HT-29 (cell line): ENCODE measurements at places on chromosomes 5 and 9. TPM values are rescaled to one million over a fixed set of nuclear protein-coding genes. Genes with fewer than 3 reads are reported as not detected.

The GTF2H2C gene
- 10.2 and 12.8 TPM in 2 replicates for total RNA-seq

The MEIKIN gene
- total RNA-seq: not detected in 2 replicates

The SLC46A2 gene
- not detected in 2 replicates for total RNA-seq

The CAMK4 gene
- total RNA-seq: not detected in 2 replicates

The FOXD4L3 gene
- not detected in 2 replicates for total RNA-seq

The WWC1 gene
- 66.0 and 70.1 TPM in 2 replicates for total RNA-seq

The BTNL9 gene
- 32.4 and 36.7 TPM in 2 replicates for total RNA-seq

The ZNF782 gene
- total RNA-seq: 2.6 and 11.1 TPM in 2 replicates

The SLC6A3 gene
- not detected in 2 replicates for total RNA-seq

The TOR4A gene
- 210 and 226 TPM in 2 replicates for total RNA-seq

The PCDHGA3 gene
- 0.10 TPM in 1 of 2 replicates, not detected in the other for total RNA-seq

The TAF11L5 gene
- total RNA-seq: not detected in 2 replicates

The IFNA21 gene
- total RNA-seq: not detected in 2 replicates

The LCN1 gene
- total RNA-seq: not detected in 2 replicates

The IL7R gene
- total RNA-seq: not detected in 2 replicates

The PCDHB12 gene
- 0.13 and 0.18 TPM in 2 replicates for total RNA-seq

The SPATA31E1 gene
- total RNA-seq: not detected in 2 replicates

The SPINK13 gene
- total RNA-seq: not detected in 2 replicates
